ENCODE measurements at places on chromosomes 6 and 20.

- DNase-seq = no peak
These were observed 310.2 kb upstream of the AGPAT4 start for GRCh38 chr6:161584051-161584450.

DNA sequence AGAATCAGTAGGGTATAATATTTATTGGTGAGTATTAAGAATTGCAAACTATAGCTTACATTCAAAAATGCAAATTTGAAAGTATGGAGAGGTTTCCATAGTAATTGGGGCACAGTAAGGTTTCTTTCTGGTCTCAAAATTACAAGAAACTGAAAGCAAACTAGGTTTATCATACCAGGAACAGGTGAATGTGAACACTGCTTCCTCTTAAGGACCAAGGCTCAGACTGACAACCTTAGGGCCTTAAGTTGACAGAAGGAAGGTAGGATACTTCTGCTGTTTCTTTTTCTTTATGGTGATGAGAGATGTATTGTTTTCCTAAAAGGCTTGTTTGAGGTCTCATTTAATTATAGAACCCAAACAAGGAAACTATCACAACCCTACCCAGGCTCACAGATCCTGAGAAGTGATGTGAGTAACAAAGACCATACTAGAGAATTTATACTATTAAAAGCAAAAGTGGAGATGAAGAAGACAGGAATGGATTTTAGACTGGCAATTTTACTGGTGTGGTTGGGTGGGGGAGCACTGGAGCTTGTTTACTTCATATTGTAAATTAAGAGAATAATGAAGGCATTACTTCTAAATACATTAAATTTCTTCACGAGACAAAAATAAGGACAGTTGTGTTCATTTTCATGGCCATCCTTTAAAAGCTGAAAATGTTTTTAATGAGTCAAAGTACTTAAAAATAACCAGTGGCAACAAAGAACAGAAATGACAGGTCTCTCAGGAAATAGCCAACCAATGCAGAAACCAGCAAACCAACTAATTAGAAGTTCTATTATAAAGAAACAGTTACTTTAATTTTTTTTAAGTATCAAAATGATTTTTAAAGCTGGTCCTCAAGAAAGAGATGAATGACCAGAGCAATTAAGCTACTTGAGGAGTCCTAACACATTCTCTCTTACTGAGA is 21.3 kb downstream of the STAU1 start:
- no peak for DNase-seq

- DNase-seq = no peak
These were observed 78.2 kb upstream of the PTPRK start for GRCh38 chr6:128598571-128598970.

- no peak for DNase-seq
These were observed 96.6 kb upstream of the AKIRIN2 start for GRCh38 chr6:87798393-87799278.

DNA sequence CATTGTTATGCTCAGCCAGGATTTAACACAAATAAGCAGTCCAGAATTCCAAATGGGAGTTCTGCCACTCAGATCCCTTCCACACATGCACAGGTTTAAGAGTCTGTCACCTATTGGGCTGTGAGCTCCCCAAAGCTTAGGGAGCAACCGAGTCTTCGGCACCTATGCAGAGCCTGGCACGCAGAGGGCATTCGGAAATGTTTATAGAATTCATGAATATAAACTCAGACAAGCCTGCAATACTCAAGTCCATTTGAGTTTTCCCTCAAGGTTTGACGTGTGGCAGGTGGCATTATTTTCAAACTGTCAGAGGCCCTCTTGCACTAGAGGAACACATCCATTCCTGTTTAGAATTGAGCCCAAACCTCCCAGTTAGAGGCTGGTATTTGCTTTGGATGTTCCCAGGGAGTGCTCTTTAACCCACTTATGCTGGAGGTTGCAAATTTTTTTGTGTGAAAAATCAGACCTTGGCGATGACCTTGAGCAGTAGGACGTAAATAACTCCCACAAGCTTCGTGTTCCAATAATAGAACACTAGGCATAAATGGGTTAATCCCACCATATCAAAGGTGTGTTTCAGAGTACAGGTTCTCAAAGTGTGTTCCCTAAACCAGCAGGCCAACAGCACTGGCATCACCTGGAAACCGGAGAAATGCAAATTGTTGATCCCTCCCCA is 28.1 kb downstream of the MAP1LC3A start:
- DNase-seq = no peak

- DNase-seq = no peak
These were observed 90.8 kb downstream of the FRK start for GRCh38 chr6:115969930-115970273.

- DNase-seq = no peak
These were observed 24.9 kb upstream of the VEGFA start for GRCh38 chr6:43744931-43745727.

- DNase-seq = no peak
These were observed 60.1 kb upstream of the PLEKHG1 start for GRCh38 chr6:150539568-150539967.

GRCh38 chr6:26121141-26122004 is 34.1 kb downstream of the HFE start:
- DNase-seq = no peak

DNA sequence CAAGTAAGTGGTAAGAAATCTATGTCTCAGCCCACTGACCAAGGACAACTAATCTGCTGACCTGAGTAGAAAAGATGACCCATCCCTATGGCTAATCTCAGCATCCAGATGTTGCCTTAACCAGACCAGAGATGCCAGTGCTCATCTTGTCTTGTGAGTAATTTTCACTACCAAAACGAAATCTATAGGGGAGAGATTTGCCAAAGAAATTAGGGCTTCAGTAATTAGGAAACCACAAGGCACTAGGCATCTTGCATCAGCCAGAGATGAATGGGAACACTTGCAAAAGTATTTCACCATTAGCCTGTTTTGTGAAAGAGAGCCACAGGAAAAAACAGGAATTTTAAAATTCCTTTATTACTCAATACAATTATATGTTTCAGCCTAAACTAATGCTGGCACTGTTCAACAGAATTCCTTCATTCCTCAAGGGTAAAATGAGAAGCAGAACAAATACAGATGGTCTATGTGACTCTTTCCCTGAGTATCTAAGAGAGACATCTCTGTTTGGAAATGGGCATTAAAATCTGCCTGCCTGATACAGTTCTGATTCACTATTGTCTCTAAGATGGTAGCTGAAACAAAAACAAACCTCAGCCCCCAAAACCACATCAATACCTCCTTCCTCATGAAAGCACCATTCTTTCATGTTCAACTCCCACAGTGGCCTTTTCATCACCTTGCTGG is 87.8 kb downstream of the GMDS start:
- no peak for DNase-seq

DNA sequence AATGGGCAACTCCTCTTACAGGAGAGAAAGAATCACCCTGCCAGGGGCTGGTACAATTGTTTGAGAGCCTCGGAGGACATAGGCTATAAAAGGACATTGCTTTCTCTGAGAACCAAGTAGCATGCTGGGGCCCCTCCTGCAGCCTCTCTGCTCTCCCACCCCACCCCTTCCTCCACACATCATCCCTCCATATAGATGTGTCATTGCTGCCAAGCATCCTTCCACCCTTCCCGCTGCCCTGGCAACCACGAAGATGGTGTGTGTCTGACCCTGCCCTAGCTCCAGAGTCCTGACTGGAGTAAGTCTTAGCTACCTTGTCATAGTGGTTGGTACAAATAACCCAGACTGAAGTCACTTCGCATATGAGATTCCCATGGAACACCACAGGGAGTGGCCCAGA is 129.7 kb downstream of the SNX5 start:
- no peak for DNase-seq

- no peak for DNase-seq
These were observed 54.5 kb upstream of the EYA2 start for GRCh38 chr20:46840054-46840729.

- DNase-seq = no peak
These were observed 343.0 kb upstream of the ARID1B start for GRCh38 chr6:156434049-156434794.

DNA sequence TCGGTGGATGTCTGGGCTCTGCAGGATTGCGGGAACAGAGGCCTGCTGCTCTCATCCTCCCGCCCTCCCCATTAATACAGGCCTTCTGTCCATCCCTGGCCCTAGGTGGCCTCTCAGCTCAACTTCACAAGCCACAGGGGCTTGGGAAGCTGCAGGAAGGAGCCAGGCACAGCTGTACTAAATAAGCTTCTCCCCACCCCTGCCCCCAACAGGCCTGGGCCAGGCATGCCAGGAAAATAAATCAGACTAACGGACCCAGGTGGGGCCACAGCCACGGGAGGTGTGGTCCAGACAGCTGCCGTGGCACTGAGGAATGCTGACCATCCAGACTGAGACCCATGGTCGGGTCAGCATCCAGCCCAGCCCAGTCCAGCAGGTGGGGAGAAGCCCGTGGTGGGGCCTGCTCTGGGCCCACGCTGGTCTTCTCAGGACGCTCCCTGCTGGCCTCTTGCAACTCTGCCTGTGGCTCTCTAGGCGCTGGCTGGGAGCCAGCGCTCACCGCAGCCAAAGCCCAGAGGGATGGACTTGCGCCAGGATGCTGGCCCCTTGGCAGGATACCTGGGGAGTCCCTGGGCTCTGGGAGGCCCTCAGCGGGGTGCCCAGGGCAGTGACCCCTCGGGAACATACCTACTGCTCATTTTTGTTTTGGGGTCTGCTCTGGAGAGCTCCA is 8.6 kb upstream of the YTHDF1 start:
- no peak for DNase-seq

GRCh38 chr6:26358511-26358981 is 6.5 kb upstream of the BTN3A2 start:
- no peak for DNase-seq

GRCh38 chr20:54067606-54068174 is 2.7 kb downstream of the BCAS1 start:
- peak; percentile 29 for DNase-seq

- no peak for DNase-seq
These were observed 14.3 kb upstream of the PIM1 start for GRCh38 chr6:37155394-37156312.

- DNase-seq = peak; percentile 46
These were observed 117.0 kb downstream of the NFATC2 start for GRCh38 chr20:51425347-51426106.

- no peak for DNase-seq
These were observed 119.7 kb upstream of the BEND3 start for GRCh38 chr6:107235007-107235406.

- no peak for DNase-seq
These were observed 73.8 kb downstream of the HUS1B start for GRCh38 chr6:583116-583515.

GRCh38 chr20:20365480-20366161 is 2.3 kb upstream of the INSM1 start:
- DNase-seq = peak; percentile 22

Measured in GM23338 (cell line).